ENCODE measurements at places on chromosomes 5 and 9. TPM values are rescaled to one million over a fixed set of nuclear protein-coding genes. Genes with fewer than 3 reads are reported as not detected.

Gene AGXT2
- total RNA-seq: 4.8 TPM

- no peak for DNase-seq
These were observed 294.3 kb upstream of the IRX1 start for GRCh38 chr5:3301306-3301705.

DNA sequence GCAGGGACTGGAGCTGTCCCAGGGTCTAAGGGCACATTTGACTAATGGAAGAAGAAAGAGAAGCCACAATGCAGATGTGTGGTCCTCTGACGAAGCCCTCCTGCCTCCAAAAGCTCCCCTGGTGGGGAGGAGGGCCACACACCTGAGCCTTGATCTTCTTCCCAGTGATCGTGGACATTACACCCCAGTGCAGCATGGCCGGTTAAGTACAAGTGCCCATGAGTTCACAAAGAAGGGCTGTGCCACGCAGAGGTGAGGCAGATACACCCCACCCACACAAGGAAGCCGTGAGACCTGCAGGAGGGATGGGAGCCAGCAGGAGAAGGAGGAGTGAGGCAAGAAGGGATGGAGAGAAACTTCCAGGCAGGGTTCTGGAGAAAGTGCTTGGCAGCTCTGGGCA lies 199.0 kb upstream of the MVB12B start:
- DNase-seq: no peak

DNA sequence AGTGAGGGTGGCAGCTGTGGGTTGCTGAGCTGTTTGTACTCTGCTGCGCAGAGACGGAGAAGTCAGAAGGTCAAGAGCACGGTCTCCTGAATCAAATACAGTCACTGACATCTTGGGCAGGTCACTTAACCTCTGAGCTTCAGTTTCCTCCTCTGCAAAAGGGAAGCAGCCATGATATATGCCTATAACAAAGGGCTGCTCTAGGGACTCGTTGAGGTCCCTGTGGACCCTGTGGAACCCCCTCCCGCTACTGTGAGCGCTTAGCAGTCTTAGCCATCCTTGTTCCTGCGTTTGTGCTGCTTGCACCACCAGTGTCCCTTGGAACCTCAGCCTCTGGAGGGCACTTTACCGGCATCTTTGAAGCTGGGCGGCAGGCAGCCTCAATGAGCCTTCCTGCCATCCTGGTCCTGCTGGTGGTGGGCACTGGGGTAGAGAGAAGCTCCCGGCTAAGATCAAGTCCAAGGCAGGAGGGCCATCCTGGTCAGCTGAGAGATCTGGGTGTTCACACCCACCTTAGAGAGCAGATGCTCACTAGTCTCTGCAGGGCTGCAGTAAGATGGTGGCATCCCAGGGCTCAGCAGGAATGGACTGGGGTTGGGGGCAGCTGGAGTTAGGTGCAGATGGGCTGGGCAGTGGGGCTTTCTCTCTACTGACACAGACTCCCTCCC lies 8.7 kb downstream of the JADE2 start:
- no peak for DNase-seq

Gene SCGB3A1
- not detected for total RNA-seq

GRCh38 chr5:6370580-6370979 lies 7.8 kb downstream of the MED10 start:
- DNase-seq: no peak

Gene WDR31
- 2.5 TPM for total RNA-seq

Gene ST8SIA4
- total RNA-seq: 1.6 TPM

DNA sequence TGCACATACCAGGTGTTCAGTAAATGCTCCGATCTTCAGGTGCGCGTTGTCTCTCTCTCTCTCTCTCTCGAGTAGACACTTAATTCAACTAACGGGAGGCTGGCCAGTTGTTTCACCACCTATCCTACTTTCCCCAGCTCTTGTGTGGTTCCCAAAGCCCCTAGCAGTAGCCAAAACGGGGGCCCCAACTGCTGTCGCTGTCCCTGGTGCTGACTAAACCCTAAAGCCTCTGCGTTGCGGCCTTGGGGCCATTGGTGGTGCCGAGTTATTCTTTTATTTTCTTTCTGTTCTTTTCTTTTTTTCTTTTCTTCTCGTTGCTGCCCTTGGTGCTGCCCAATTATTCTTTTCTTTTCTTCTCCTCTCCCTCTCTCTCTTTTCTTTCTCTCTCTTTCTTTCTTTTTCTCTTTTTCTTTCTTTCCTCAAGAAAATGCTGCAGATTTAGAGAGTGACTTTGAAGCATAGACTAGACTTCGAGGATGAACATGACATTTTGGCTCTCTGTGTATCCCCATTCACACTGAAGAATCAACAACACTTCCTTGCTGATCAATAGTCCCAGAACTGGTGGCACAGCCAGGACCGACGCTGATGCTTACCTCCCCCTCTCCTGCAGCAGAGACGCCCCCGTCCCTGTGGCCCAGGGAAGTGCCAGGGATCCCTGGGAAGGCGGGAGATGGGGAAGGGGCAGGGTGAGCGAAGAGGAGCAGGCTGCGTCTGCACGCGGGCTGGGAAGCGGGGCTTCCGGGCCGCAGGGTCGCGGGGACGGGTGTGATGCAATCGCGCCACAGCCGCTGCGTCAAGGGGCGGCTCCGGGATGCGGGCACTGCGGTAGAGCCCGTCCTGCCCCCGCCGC lies at the start of gene FBLL1:
FBLL1 (plus strand) TSS at position 785 of the 853 bp plus-strand sequence. CDS start 200 bp downstream, outside the sequence.
- no peak for DNase-seq

GRCh38 chr5:107518616-107519015 lies 152.1 kb downstream of the EFNA5 start:
- DNase-seq: no peak

GRCh38 chr9:18208166-18209059 lies 265.5 kb upstream of the ADAMTSL1 start:
- peak; percentile 71 for DNase-seq

- no peak for DNase-seq
These were observed 508.7 kb upstream of the GRAMD2B start for GRCh38 chr5:125914471-125914870.

GRCh38 chr9:133602277-133602676 lies 6.9 kb downstream of the FAM163B start:
- DNase-seq: no peak

All from Peyer's patch (tissue), 4 donors.